Midbrain (tissue), 1 donor: ENCODE measurements at places on chromosomes 12 and 14.

DNA sequence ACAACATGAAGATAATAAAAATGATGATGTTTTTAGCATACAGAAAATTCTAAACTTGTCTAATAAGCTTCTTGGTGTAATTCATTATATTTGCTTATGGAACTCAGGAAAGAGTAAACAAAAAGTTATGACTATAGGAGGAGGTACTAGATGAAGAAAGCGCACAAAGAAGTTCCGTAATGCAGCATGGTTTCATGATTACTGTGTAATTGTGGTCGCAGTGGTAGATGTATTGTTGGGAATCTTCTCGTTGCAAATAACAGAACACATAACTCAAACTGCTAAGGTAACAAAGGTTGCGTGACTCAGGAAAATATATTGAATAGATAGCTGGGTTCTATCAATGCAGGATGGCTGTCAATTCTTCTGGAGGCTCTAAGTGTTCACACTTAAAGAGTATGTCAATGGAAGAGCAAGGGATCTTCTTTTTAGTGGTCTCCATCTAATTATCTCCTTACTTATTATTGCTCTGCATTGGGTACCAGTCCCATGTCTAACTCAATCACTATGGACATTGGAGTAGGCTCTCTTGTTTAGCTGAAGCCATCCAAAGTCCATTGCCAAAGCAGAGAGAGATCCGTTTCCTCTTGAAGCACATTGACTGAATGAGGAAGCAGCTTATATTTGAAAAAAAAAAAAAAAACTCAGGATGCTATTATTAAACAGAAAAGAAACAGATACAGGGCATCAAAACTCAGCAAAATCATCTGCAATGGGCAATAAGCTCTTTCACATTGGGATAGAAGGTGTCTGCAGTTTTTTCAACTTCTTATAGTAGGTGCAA lies 283.4 kb upstream of the ATP2B1 start:
- DNase-seq: no peak

- DNase-seq: no peak
These were observed 49.7 kb downstream of the FAM222A start for GRCh38 chr12:109763201-109763841.

GRCh38 chr14:75084513-75084912 lies 15.1 kb downstream of the ZC2HC1C start:
- DNase-seq: no peak

- no peak for DNase-seq
These were observed 326.7 kb downstream of the ATP23 start for GRCh38 chr12:58268069-58268468.

- no peak for DNase-seq
These were observed 37.8 kb upstream of the LRRC10 start for GRCh38 chr12:69648476-69648875.

DNA sequence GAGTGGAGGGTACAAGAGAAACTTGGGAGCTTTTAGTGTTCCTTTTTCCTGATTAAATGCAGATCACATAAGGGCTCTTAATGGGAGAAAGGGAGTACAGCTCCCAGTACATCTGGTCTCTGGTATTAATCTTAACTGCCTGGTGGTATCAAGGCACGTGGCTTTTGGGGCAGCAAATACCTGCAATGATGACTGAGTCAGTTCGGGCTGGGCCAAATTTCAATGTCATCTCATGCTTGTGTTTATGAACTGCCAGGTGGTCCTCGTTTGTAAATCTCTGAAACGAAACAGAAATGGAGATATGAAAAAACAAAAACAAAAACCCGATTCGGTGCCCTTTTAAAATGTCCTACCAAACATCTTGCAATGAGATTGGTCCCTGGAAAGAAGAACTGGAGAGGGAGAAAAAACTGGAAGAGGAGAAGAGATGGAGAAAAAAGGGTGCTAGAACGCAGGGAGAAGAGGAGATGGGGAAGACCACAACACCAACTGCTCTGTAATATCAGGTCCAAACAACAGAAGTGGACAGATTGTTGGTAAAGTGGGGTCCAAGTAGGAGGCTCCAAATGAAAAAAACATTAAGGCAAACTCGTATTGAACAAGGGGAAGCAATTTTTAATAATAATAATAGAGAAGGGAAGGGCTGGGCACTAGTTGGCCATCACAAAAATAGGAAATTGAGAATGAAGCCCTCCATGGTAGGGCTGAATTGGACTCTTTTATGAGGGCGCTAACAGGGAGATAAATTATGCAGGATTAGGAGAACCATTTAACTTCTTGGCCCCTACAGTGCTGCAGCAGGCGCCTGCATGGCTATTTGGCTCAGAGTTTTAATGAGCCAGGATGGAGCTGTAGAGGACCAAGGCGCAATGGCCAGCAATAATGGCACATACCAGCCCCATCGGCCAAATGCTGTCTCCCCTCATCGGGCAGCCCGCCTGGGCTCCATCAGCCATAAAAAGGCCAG lies 45.4 kb upstream of the NPFF start:
- DNase-seq: no peak

DNA sequence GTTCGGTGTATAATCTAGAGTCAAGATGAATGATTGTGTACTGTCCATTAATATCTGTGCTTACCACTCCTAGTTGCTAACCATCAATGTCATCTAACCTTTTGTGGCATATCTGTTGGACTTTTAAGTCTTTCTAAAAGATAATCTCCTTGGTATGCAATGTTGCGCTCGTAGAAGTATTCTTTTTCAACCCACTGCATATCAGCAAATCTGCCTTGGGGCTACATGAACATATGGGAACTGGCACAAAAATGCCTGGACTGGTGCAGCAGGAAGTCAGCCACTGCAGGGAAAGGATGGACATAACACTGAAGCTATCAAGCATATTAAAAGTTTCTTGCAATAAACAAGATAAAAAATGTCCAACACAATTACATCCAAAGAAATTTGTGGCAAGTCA lies 124.3 kb upstream of the SLC38A4 start:
- DNase-seq: no peak

DNA sequence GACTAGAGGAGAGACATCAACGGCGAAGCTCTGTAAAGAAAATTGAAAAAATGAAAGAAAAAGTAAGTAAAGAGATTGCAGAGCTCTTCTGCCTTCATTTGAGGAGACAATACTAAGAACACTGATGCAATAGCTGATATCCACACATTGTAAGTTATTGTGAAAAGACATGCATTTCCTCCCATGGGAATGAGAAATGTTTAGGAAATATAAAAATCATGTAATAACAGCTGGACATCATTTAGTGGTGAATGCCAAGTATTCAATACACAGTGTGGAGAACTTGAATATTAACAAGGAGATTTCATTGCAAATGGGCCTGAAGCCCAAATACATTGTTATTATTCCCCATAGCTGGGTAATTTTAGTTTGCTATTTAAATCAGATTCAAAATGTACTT lies 179.2 kb downstream of the KICS2 start:
- no peak for DNase-seq

DNA sequence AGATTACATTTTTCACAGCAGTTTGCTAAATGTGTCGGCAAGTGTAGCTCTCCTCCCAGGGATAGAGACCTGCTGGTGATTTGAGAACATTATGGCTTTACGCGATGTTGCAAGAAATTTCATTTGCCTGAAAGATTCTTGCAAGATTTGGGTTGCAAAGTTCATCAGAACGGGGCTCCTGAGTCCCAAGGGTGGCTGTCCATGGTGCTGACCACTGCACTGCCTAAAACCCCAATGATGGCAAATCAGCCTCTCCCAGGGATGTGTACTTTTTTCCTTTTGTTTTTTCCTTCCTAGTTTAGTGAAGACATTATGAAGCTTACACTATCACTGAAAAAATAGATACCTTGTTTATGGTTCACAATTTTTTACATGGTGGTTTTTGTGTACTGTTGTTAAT lies 85.4 kb downstream of the WSCD2 start:
- DNase-seq: no peak

DNA sequence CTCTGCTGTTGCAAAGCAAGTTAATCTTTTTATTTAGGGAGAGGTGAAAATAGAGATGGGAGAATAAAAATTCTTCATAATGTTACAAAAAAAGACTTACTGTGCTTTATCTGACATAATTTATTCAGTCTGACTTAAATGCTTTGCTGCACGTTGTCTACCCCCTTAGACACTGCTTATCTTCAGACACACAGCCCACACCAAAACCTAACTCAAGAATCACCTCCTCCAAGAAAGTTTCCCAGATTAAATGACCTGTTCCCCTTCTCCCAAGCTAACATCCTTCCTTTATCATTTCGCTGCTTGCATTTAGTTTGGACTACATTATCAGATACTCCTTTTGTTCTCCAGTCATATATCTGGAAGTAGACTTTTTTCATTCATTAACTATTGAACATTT lies 3.8 kb downstream of the OSBPL8 start:
- DNase-seq: no peak

DNA sequence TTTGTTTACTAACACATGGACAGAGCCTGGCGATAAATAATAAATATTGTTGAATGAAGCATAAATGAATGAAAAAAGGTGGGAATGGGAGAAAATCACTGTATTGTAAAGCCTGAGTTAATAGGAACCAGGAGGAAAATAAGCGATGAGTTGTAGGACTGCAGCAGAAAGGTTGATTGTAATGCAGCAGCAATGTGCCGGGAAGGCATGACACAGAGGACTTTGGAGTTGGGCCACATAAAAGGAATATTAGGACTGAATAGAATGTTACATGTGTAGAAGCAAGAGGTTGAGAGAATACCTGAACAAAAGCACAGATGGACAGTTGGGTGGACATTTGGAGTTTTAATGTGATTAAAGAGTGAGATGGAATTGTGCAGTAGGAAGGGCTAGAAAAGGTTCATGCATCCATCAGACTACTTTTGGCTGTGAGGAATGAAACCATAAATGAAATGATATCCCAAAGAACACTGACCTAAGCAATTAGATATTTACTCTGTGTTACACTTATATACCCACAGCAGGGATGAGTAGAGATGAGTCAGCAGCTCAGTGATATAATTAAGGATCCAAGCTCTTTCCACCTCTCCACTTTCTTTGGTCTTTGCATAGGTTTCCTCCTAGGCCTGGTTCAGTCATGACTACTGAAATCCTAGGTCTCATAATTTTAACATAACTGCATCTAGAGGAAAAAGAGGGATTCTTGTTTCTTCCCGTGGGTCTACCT lies 55.4 kb downstream of the CCER1 start:
- DNase-seq: no peak

DNA sequence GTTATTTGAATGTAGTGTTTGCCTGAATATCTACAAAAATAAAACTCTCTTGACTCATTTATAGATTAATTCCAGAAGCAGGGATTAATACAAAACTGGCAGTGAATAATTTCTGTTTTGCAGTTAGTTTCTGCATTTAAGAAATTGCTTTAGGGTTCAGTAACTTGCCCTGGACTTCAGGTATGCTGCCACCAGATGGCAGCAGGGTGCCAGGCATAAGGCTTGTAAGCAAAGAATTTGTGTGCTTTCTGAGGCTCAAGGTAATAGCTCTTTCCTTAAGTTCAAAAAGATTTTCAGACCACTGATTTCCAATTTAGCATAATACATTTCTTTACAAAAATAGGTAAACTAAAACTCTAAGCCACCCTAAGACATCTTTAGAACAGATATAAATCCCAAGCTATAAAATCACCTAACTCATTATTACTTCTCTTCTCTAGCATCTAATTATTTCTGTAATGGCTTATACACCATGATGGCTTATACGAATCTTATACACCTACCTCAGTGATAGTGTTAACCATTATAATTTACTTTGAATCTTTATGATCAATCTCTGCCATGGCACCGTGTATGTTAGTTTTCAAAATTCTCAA lies 398.3 kb downstream of the APAF1 start:
- DNase-seq: peak; percentile 60

DNA sequence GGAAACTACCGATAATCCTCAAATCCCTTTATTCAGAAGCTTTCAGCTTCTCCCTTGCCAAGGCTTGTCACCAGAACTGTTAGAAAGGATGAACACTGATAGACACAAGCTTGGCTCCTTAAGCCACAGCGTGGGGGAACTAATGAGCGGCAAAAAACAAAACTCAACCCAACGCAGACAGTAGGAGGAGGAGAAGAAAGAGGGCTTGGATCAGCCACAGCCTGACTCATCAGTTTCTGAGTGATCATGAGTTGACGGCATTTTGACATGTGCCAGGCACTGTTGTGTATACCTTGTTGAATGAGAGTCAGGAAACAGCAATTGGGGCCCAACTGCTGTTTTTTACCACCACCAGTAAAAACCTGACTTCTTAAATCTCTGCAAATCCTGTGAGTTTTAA lies 23.7 kb downstream of the PLXNC1 start:
- DNase-seq: no peak

GRCh38 chr12:57518176-57518919 lies 2.0 kb downstream of the DDIT3 start:
- peak; percentile 14 for DNase-seq

DNA sequence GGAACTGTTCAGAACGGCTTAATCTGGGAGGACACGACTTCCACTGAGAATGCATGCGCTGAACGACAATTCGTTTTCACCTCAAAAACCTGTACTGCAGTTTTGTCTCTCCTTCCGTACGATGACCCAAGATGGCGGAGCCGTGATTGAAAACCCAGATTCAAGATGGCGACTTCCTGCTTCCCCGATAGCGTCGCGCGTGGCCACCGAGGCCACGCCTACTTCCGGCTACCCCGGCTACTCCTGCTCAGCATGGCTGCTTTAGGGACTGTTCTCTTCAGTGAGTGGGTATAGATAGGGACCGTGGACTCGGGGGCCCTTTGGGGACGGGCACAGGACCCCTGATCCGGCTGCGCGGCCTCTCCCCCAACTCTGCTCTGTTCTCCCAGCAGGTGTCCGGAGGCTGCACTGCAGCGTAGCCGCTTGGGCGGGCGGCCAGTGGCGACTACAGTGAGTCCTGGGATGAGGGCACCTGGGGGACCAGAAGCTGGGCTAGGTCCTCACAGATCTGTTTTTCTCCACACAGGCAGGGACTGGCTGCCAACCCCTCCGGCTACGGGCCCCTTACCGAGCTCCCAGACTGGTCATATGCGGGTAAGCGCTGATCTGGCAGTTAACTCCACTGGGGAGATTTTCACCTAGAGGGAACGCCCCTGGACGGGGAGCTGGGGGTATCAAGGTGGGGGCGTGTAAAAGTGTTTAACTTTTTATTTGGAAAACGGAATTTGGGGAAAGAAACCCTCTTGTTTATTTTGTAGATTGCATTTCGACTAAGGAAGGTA lies at the start of gene MRPL52:
Gene MRPL52 (plus strand): TSS at position 227 of the 782 bp plus-strand sequence. CDS start 26 bp downstream, at position 253.
- peak; percentile 96 for DNase-seq

GRCh38 chr12:48414021-48414420 lies 58.3 kb upstream of the ANP32D start:
- peak; percentile 60 for DNase-seq

DNA sequence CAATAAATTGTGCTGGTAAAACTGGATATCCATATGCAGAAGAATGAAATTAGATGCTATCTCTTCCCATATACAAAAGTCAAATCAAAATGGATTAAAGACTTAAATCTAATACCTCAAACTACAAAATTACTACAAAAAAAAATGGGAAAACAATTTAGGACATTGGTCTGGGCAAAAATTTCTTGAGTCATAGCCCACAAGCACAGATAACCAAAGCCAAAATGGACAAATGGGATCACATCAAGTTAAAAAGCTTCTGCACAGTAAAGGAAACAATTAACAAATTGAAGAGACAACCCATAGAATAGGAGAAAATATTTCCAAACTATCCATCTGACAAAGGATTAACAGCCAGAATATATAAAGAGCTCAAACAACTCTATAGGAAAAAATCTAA lies 264.6 kb downstream of the NUAK1 start:
- DNase-seq: no peak

GRCh38 chr12:32877601-32878459 lies 18.7 kb downstream of the PKP2 start:
- DNase-seq: no peak
